ENCODE measurements at places on chromosomes 7 and 10. TPM values are rescaled to one million over a fixed set of nuclear protein-coding genes. Genes with fewer than 3 reads are reported as not detected.

The NSMCE4A gene
- 26.6 TPM for total RNA-seq

The IDI2 gene
- 0.30 TPM for total RNA-seq

The CASTOR2 gene
- 31.3 TPM for total RNA-seq

The CUEDC2 gene
- total RNA-seq: 84.5 TPM

- DNase-seq: no peak
Observed at GRCh38 chr7:26468625-26469024, 177.0 kb downstream of the SNX10 start.

DNA sequence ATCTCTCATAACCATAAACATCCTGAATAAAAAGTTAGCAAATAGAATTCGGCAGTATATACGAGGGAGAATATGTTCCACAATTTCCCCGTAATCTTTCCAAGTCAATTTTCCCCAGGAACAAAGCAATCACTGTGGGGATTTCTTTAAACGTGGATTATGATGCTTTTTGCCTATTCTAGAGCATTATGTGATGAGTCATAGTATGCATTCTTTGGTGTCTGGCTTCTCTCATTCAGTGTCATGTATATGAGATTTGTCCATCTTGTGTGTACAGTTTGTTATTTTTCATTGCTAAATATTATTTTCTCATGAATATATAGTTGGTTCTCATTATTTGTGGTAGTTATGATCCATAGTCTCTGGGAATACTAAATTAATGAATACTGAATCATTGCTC is 9.9 kb upstream of the OR9A4 start:
- no peak for DNase-seq

- DNase-seq: no peak
Observed at GRCh38 chr7:127150543-127150942, 102.2 kb downstream of the GRM8 start.

GRCh38 chr10:7917736-7918135 is 99.4 kb downstream of the TAF3 start:
- DNase-seq: no peak

GRCh38 chr7:45125193-45125904 is 13.9 kb upstream of the TBRG4 start:
- no peak for DNase-seq

GRCh38 chr7:69673074-69673473 is 74.8 kb downstream of the AUTS2 start:
- no peak for DNase-seq

DNA sequence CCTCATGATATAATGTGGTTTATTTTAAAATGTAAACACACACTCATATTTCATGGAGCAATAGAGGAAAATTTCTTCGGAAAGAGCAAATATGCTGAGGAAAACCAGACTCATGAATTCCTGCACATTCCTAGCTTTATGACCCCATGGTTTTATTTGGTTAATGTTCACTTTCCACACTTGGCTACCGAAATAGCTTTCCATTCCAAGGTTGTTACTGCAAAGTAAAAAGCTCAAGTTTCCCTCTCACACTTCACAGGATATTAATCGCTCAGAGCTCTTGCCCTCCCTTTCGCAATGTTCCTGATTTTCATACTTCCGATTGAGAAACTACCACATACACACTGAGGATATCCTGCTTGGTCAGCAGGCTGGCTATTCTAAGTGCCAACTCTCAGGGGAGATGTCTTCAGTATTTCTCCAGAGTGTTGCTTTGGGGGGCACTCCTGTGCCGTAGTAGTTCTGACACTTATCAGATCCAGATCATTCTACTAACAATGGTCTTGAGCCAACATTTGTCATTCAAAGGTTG is 77.5 kb upstream of the STEAP1B start:
- DNase-seq: no peak

GRCh38 chr10:123227706-123228105 is 73.5 kb downstream of the BUB3 start:
- DNase-seq: no peak
